ENCODE measurements at places on chromosomes 7 and 10. TPM values are rescaled to one million over a fixed set of nuclear protein-coding genes. Genes with fewer than 3 reads are reported as not detected.
A peak's percentile ranks its signal among the peaks of the same experiment; 100 is the strongest.

The CFAP43 gene
- not detected for total RNA-seq

DNA sequence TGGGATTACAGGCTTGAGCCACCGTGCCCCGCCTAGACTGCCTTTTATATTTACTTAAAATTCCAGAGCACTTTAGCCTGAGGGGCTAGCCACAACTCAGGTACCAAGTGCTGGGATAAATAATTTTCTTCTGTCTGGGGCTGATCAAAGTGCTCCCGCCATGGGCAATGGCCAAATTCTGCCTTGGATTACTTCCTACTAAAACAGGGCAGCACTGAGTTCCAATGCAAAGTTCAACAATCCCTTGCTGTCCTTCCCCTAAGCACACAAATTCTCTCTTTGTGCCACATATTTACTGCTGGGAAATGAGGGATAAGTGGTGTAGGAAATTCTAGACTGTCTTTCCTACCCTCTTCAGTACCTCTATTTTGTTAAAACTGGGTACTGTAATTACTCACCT, 34.4 kb upstream of the ZNF92 start:
- no peak for DNase-seq

The SERPINE1 gene
- 0.29 TPM for total RNA-seq

DNA sequence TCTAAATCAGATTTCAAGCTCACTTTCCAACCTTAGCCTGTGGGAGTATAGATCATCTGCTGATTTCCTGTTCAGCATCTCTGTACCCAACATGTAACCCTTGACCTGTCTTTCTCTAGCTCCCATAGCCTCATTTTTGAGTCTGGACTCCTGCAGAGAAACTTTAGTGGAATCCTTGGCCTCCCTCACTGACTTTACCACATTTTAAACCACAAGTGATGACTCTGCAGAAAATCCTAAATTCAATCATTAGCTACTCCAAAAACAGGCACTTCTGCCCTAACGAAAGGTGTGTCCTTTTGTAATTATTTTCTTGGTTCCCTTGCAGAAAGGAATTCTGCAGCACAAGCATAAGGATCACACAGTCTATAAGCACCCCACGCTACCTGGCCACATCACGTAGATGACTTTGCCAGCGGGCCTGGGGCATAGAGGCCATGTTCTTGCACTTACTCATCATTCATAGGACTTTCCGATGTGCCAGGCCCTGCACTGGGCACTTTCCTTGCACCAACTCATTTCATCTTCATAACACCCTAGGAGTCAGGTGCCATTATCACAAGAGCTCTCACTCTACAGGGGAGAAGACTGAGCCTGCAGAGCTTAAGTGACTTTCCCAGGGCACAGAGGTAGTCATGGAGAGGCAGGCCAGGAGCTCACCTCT, 57.2 kb upstream of the OPALIN start:
- no peak for DNase-seq

The ANXA11 gene
- total RNA-seq = 288 TPM

DNA sequence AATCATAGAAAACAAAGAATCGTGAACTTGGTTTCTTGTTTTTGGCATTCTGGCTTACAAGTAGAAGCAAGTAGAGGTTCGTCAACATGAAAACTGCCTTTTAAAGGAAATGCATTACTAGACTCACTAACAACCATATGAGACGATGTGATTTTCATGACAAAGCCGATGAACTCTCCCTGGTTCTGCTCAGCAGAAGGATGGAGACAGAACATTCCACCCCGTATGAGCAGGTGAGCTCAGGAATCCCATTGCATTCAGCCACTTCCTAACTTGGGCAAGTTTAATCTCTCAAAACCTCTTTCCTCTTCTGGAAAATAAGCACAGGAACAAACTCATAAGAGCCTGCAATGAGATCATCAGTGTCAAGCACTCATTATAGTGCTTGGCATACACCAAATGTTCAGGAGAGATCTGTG, 57.4 kb upstream of the SVIL start:
- no peak for DNase-seq

DNA sequence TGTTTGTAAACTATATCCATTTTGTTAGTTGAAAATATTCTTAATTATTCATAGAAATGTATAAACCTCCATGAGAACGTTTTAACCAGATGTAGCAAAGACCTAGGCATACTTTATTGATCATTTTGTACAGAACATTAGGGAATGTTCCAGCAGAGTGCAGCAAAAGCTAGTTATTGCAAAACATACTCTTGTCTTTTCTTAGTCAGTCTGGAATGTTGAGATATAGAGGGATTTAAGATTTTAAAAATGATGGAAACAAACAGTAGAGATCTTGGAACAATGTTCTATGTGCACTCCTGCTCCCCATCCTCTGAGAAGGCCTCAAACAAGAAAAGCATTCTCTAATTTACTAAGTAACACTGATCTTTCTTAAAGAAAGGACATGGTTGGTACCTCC, 292.1 kb downstream of the BBS9 start:
- DNase-seq = no peak

The HOXA1 gene
- 0.76 TPM for total RNA-seq

The MSS51 gene
- 4.1 TPM for total RNA-seq

GRCh38 chr7:131504157-131504899, 52.1 kb downstream of the PODXL start:
- no peak for DNase-seq

- peak; percentile 87 for DNase-seq
Observed at GRCh38 chr10:22316286-22317075, at the start of gene COMMD3. TSS of gene COMMD3 (plus strand) at chr10:22316388. CDS start at chr10:22316418, 30 bp downstream.

DNA sequence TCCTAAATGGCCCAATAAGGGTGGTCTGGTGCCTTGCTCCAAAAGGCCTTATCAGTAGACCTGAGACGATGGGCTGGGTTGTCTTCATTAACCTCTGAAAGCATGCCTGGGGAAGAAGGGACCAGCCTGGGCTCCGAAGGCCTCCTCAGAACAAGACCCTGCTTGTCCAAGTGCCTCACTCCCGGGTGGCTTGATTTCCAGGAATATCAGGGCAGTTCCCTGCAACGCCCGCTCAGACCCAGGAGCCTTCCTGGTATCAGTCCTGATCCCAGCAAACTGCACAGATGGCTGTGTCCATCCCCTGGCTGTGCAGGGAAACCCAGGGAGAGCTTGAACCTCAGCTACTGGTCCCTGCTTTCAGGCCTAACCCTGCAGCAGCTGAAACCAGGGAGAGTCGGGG, 49.9 kb upstream of the CUX1 start:
- DNase-seq = no peak

- DNase-seq = no peak
Observed at GRCh38 chr10:49050366-49050765, 65.0 kb downstream of the VSTM4 start.

The DIP2C gene
- 0.99 TPM for total RNA-seq

DNA sequence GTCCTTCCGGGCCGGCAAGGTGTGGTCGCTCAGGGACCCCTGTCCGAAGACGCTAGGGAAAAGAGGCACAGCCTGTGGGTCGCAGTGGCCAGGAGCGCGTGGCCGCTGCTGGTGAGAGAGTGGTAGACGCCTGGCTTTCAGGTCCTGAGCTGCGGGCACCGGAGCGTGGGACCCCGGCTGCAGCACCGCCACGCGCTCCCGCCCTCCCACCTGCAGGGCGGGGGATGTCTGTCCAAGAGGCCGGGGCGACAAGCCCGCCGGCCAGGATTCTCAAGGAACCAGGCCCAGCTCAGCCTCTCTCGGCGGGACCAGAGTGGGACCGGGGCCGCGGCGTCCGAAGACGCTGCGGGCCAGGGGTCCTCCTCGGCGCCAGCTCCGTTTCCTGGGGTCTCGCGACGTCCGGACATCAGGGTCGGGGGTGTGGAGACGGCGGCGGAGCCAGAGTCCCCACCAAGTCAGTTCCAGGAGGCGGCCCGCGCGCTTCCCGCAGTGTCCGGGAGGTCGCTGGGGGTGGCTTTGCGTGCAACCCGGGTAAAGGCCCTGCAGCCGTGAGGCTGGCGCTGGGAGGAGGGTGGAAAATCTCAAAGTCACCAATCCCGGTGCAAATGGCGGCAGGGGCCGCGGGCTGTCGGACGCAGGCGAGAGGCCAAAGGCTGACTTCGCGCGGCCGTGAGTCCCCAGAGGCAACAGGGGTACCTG, 5.5 kb downstream of the ZNF503 start:
- DNase-seq = no peak

DNA sequence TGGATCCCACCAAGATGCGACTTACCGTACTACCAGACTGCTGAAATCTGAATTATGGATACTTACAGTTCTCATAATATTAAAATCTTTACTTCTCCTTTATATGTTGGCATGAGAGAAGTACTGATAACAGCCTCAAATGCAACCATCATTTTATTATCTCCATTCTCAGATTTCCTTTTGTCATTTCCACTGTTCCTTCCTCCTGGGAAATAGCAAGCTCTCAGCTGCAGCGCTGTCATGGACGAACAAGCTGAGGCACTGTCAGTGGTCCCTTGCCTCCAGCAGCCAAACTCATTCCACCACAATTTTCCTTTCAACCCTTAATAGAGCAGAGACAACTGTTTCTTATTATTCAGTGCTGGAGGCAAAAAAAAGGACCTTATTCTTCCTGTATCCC, 478.4 kb downstream of the ARL4A start:
- no peak for DNase-seq

- DNase-seq = no peak
Observed at GRCh38 chr7:28435732-28436378, 23.5 kb downstream of the CREB5 start.

DNA sequence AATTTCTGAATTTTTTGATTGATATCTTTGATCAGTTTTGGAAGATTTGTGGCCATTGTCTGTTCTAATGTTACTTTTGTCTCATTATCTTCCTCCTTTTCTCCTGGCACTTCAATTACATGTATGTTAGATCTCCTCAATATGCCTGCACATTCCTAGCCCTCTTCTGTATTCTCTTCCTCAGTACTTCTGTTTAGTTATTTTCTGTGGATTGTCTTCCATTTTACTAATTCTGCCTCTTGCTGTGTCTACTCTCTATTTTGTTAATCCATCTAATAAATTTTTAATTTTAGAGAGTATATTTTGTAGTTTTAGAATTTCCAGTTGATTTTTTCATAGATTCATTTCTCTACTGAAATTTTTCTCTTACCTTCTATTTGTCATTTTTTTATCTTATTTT, 137.1 kb downstream of the INSYN2A start:
- no peak for DNase-seq

The PEX1 gene
- total RNA-seq = 18.4 TPM

- no peak for DNase-seq
Observed at GRCh38 chr7:40015790-40016296, 65.8 kb downstream of the CDK13 start.

The NAT16 gene
- not detected for total RNA-seq

GRCh38 chr10:83518779-83519178, 620.5 kb upstream of the GHITM start:
- no peak for DNase-seq

- DNase-seq = no peak
Observed at GRCh38 chr10:71632200-71632820, 87.3 kb downstream of the C10orf105 start.

The CNPY1 gene
- total RNA-seq = not detected

The GUSB gene
- 84.3 TPM for total RNA-seq

- no peak for DNase-seq
Observed at GRCh38 chr7:604884-605531, 85.4 kb upstream of the PDGFA start.

GRCh38 chr7:105199386-105199785, 185.4 kb downstream of the KMT2E start:
- DNase-seq = no peak

GRCh38 chr10:48996329-48996728, 56.7 kb upstream of the LRRC18 start:
- DNase-seq = no peak

DNA sequence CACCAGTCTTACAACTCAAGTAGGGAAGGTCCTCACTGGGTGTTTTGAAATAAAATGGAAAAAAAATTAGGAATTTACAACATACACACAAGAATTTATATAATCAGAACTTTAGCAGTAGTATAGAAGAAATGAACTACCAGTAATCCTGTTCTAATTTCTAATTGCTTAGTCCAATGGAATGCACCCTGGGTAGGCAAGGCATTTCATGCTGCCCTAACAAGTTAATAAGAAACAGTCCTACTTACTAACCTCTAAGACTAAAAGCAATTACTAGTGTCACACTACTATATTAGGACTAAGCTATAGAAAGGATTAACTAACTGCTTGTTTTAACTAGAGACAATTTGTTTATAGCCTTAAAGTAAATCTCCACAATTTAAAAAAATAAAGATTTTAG, 158.1 kb downstream of the BTAF1 start:
- DNase-seq = no peak

DNA sequence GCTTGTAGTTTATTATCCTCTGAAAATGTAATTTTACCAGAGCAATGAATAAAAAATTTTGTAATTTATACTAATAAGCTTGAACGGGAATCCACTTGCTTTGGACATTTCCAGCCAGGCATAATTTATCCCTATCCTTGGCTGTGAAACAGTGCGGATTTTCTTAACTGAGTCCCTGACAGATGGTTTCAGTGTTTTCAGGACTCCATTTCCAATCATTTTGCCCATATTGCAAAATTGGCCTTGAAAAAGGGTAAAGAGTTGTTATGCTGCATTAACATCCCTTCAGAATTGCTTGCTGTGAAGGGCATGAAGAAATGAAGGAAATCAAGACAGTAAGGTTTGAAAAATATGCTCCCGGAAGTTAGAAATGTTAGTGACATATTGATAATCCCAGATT, 57.7 kb downstream of the NXPH1 start:
- no peak for DNase-seq

- DNase-seq = no peak
Observed at GRCh38 chr10:86758189-86759072, 2.0 kb downstream of the BMPR1A start.

DNA sequence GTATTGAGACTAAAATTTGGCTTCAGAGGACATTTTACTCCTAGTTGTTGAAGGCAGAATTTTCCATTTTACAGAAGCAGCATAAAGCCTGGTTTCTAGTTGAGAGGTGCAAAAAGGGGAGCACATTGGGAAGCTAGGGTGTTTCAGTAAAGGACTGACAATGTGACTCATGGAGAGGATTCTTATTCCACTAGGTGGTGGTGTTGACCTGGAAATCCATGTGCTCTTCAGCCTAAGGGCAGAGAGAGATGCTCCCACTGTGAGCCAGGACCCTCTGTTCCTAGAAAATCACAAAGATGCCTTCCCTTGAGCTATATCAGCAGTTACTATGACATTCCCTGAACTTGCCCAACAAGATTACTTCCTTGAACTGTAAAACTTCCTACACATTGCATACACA, 687.8 kb downstream of the IPMK start:
- no peak for DNase-seq

The GRM3 gene
- not detected for total RNA-seq
